ENCODE measurements at places on chromosomes 5 and 9.

- no peak for DNase-seq
Measured at GRCh38 chr9:126777733-126778132, 27.1 kb upstream of the ZBTB43 start.

DNA sequence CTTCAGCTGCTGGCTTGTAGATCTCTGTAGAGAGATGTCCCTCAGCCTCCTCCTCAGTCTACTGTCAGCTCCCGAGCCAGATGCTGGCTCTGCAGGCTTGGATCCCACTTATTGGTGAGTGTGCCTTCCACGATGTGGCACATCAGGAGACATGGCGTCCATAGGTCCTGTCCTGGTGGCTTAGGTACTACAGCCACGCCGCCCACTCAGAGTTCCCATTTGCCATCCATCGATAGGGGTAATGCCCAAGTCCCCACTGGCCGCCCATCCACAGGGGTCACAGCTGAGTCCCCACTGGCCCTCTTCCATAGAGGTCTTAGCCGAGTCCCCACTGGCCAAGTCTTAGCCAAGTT, 17.3 kb downstream of the EXOC3 start:
- DNase-seq: no peak

GRCh38 chr9:127405344-127406125, 8.6 kb downstream of the SLC2A8 start:
- peak; percentile 56 for DNase-seq

GRCh38 chr5:106880656-106881055, 790.1 kb downstream of the EFNA5 start:
- DNase-seq: no peak

DNA sequence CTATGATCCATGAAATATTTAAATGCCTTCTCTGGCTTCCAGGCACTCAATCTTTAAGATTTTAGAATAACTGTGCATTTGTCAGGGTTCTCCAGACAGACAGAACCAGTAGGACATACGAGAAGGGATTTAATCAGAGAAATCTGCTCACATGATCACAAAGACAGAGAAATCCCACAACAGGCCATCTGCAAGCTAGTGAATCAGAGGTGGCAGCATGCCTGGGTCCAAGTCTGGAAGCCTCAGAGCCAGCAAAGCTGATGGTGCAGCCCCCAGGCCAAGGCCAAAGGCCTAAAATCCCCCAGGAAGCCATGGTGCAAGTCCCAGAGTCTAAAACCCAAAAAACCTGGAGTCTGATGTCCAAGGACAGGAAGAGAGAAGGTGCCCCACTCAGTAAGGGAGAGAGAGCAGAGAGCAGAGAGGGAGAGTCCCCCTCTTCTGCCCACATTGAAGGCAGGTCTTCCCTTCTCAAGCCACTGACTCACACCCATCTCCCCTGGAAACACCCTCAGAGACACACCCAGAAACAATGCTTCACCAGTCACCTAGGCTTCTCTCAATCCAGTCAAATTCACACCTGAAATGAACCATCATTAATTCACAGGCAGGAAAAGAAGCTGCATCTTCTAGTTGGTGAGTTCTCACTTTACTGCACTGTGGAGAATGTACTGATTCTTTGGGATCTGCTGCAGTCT, 48.7 kb downstream of the CAMSAP1 start:
- no peak for DNase-seq

DNA sequence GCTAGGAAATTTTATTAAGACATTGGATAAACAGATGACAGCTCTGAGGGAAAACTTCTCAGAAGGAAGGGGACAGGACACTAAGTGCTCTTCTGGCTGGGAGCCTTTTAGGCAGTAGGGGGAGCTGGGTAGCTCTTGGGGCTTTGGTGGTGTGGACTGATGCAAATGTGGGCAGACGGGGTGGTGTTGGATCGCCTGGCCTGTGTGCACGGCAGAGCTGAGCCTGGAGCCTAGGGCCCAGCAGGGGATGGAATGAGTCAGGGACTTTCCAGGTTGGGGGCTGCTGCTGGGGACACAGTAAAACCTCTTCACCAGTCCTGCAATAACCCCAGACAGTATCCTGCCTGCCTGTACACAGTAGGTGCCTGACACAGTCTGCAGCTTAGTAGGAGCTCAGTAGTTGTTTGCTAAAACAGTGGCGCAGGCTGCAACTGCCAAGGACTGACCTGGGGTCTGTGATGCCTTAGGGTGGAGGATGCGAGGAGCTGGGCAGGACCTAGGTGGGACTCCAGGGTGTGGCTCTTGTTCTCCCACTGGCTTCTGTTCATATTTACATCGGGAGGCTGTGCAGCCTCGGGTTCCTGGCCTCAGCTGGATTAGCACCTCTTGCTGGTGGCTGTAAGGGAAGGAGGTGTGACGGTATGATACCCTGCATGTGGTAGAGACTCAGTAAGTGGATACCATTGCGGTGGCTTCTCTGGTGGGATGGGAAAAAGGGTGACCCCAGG, 83.8 kb downstream of the DAB2IP start:
- no peak for DNase-seq

- DNase-seq: no peak
Measured at GRCh38 chr5:143653766-143654282, 158.1 kb upstream of the HMHB1 start.

GRCh38 chr5:55159763-55160492, at the start of gene GPX8:
Gene GPX8 (plus strand): TSS chr5:55160171. CDS start chr5:55160193, 22 bp downstream.
- DNase-seq: peak; percentile 76

- no peak for DNase-seq
Measured at GRCh38 chr9:85741095-85741874, 469 bp downstream of the AGTPBP1 start.

DNA sequence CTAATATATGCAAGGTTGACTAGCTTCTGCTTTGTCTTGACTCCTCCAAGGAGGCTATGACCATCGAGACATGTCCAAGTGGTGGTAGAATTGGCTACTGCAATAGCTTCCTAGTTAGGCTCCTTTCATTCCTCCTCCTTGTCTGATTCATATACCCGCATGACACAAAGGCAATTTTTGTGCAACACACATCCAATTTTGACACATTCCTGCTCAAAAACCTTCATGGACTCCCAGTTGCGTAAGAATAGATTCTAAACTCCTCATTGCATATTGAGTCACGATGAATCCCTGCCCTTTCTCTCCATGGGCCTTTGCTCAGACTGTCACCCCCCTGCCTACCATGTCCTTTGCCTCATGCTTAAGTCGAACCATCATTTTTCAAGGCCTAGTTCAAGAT, 344.5 kb downstream of the ACTL7B start:
- no peak for DNase-seq

DNA sequence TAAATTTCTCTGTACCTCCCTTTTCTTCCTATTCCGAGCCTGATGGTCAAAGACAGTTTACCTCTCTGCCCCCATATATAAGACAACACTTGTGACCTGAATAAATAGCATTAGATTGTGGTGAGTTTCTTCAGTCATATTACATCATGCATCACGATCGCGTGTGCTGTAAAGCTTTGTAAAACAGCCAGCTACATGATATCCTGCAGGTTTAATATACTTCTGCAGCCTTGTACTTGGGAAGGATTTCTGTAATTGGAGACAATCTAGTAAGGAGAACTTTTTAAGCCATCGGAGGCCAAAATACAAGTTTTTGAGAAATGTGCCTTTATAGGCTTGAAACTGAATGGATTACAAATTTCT, 711.8 kb upstream of the WWC1 start:
- DNase-seq: no peak

DNA sequence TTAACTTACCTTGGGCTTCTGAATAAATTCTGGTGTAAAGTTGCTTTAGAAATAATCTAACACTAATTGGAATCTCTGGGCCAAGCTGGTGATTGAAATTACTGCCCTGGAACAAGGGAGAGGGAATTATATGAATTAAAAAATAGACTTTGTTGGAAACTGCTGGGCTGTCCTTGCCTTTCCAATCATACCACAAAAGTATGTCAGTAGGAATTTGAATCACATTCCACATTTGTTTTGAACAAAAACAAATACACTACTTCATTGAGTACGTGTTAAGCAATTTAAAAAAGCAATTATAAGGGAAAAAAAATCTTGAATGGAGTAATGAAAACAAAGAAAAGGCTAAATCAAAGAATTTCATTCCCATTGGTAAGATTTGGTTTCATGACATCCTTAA, 102.5 kb upstream of the SREK1 start:
- DNase-seq: no peak

DNA sequence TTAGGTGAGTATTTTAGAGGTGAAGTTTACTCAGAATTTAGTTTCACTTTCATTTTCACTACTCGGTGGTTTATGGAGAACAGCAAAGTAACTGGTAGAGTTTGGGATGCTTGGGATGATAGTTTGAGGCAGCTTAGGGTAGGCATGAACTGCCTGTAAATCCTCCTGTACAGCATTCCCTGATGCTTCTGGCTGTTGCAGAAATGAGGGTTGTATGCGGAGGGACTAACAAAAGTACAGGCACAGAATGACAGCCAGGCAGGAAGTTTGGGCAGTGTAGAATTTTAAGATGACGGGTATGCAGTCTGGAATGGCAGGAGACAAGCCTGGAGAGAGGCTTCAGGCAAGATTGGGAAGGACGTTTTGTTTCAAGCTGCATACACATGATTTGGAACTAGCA, 48.0 kb upstream of the FAM120AOS start:
- no peak for DNase-seq

- DNase-seq: no peak
Measured at GRCh38 chr9:76378367-76379073, 15.7 kb downstream of the RFK start.

DNA sequence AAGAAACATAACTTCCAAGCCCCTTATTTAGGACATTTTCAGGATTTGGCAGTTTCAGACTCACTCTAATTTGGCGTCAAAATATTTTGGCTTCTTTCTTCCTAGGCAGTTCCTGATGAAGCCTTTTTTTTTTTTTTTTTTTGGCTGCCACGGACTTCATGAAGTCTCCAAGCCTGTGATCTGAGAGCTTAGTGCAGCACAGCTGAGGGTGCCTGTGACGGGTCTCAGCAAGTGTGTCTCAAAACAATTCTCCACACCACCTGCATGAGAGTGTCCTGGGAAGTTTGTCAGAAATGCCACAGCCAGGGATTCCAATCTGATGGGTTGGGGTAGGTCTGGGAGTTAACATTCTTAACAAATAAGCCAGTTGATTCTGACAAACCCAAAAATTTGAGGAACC, 6.0 kb upstream of the ESM1 start:
- DNase-seq: no peak

- DNase-seq: no peak
Measured at GRCh38 chr5:43802651-43803050, 199.7 kb downstream of the NNT start.

- no peak for DNase-seq
Measured at GRCh38 chr5:60457233-60457632, 242.7 kb downstream of the DEPDC1B start.

Measured in DMS 273 treated with DMSO at 0.1 percent for 48 hours (cell line).